ENCODE measurements at places on chromosomes 13 and 19. TPM values are rescaled to one million over a fixed set of nuclear protein-coding genes. Genes with fewer than 3 reads are reported as not detected.

Gene BEST2
- total RNA-seq, result not detected

Gene EMC10
- total RNA-seq, result 77.3 TPM

Gene SERPINE3
- total RNA-seq, result 0.09 TPM

Gene C19orf67
- total RNA-seq, result not detected

Gene RFPL4AL1
- 0.68 TPM for total RNA-seq

Gene HCST
- total RNA-seq, result not detected

Gene ZNF610
- total RNA-seq, result 3.7 TPM

Gene ODAD3
- total RNA-seq, result 0.05 TPM

Gene TRMT1
- 47.0 TPM for total RNA-seq

Gene CYP2A6
- total RNA-seq, result not detected

Measured in dermis blood vessel endothelial cell (primary cell).